ENCODE measurements at places on chromosomes 1 and 21.
A peak's percentile ranks its signal among the peaks of the same experiment; 100 is the strongest.

DNA sequence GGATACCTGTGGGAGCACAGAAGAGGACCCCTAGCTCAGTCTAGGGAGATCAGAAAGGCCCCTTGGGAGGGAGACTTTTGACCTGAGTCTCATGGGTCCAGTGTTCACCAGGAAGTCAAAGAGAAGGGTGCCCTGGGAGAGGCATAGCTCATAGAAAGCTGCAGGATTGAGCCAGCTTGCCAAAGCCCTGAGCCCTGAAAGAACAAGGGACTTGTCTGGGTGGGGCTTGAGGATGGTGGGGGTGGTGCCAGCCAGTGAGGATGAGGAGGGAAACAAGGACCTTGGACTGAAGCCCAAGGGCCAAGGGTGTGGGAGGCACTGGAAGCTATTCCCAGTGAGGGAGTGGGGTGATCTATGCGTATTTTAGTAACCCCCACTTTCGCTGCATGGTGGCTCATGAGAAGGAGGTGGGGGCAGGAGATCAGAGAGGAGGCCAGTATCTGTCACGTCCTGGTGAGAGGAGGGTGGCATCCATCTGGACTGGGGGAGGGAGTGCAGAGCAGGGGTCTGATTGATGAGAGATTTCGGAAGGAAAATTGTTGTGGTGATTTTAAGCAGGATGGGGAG lies 28.4 kb downstream of the DMBX1 start:
- DNase-seq: no peak

- DNase-seq: no peak
Measured at GRCh38 chr1:62724430-62724829, 36.2 kb upstream of the DOCK7 start.

- DNase-seq: no peak
Measured at GRCh38 chr1:185991266-185991665, 257.1 kb downstream of the HMCN1 start.

GRCh38 chr21:31753949-31754707 lies 22.2 kb upstream of the SCAF4 start:
- DNase-seq: no peak

DNA sequence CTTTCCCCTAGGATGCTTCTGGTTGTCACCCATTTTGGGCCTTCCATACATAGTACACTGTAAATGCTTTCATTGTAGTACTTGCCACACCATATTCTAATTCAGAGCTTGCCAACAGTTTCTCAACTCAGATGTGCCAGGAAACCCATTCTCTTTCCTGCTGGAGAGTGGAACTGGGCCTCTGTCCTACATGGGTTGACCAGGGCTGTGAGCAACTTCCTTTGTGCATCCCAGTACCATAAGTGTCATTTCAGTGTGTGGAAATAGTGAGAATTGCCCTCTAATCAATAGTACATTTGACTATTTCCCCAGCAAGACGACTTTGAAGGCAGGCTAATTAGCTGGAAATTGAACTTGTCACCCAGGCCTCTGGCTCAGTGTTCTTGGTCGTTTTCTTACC lies 74.8 kb downstream of the MTR start:
- no peak for DNase-seq

GRCh38 chr21:30391492-30392025 lies 4.3 kb upstream of the KRTAP13-1 start:
- no peak for DNase-seq

- DNase-seq: peak; percentile 81
Measured at GRCh38 chr1:27659497-27660299, 12.3 kb downstream of the IFI6 start.

- DNase-seq: no peak
Measured at GRCh38 chr1:234342774-234343173, 30.5 kb upstream of the COA6 start.

DNA sequence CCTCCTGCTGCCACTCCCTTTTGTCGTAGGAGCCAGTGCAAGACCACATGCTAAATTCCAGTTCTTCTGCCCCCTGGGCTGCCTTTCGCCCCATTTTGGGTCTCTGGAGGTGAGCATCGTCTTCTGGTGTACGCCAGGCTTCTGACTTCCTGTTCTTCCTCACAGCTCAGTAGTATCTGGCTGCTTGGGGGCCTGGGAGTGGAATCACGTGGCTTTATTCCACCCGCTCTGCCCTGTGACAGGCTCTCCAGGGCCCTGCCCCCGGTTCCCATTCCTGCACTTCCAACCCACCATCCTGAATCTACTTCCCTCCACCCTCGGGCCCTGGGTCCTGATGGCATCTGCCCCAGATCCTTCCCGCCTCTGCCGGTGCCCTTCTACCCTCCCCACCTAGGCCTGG lies 3.6 kb downstream of the NFASC start:
- DNase-seq: no peak

DNA sequence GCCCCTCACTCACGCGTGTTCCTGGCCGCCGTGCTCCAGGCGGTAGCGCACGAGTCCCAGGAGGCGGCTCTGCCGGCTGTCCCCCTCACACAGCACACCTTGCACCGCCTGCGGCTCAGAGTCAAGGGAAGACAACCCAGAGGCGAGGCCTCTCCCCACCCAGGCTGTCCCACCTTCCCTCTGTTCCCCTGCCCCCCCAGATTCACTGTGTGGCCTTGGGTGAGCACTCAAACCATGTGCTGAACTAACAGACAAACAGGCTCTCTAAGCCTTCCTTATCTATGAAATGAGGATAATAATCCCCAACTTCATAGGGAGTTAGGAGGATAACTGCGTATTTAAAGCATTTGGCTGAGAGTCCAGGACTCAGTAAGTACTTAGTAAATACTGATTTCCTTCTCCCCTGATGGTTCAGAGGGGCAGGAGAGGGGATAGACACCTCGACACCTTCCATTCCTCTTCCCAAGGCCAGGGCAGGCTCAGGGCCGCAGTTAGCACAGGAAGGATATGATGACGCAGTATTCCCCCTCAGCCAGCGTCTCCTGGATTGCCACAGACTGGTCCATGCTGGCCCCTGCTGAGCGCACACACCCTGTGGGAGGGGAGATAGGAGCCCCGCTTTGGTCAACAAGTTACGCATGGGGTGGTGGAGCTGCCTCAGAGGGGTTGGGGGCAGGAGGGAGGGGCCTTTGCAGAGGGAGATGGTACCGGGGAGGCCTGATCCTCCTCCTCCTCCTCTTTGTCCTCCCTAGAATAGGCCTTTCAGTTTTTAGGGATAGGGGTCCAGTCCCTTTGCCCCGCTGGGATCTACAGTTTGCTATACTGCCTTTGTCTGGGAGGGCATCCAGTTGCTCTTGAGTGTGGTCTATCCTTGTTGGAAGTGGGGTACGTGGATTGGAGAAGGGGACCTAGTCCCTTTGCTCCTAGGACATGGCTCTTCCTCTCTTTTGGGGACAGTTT lies 830 bp downstream of the INPP5B start:
- DNase-seq: no peak

GRCh38 chr1:156387870-156388173 lies 18.8 kb downstream of the RHBG start:
- DNase-seq: no peak

DNA sequence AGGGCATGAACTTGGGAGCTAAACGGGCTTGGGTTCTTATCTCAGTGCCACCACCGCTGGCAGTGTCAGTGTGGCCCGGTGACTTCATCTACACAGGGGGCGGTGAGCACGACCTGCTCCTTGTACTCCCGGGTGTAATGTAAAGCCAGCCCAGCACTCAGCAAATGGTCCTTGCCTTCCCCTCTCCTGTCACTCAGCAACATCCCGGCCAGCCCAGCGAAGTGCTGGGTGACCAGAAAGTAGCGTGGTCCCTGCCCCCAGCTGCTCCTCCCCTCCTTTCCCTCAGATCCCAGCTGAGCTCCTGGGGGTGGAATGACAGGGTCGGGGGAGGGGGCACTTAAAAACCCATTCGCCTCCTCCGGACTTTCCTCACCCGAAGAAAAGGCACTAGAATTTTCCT lies 7.2 kb downstream of the KCNN3 start:
- no peak for DNase-seq

DNA sequence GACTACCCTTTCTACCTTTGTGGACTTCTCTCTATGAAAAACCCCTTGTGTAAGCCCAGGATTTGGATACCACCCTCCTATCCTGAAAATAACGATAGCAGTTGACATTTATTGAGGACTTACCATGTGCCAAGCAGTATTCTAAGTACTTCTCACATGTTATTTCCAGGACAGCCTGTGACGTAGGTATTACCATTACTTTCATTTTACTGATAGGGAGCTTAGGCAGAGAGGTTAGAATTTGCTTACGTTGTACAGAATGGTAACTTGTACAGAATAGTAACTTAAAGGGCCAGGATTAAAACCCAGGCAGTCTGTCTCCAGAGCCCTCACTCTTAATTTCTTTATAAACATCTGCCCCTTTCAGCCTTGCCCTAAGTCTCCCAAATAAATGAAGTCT lies 138.3 kb downstream of the NTMT2 start:
- DNase-seq: no peak

- no peak for DNase-seq
Measured at GRCh38 chr1:43879414-43879813, 54.2 kb upstream of the ARTN start.

GRCh38 chr1:247332215-247332622 lies 552 bp upstream of the ZNF496 start:
- DNase-seq: peak; percentile 57

- DNase-seq: no peak
Measured at GRCh38 chr1:20079661-20080305, 9.8 kb downstream of the PLA2G5 start.

GRCh38 chr1:74913978-74914377 lies 181.0 kb downstream of the TYW3 start:
- no peak for DNase-seq

- DNase-seq: no peak
Measured at GRCh38 chr1:109225308-109225707, 11.6 kb downstream of the SARS1 start.

GRCh38 chr1:55255901-55256300 lies 40.7 kb upstream of the USP24 start:
- no peak for DNase-seq

- DNase-seq: no peak
Measured at GRCh38 chr1:208113011-208113410, 131.2 kb downstream of the PLXNA2 start.
